ENCODE measurements at places on chromosomes 7 and 10.

DNA sequence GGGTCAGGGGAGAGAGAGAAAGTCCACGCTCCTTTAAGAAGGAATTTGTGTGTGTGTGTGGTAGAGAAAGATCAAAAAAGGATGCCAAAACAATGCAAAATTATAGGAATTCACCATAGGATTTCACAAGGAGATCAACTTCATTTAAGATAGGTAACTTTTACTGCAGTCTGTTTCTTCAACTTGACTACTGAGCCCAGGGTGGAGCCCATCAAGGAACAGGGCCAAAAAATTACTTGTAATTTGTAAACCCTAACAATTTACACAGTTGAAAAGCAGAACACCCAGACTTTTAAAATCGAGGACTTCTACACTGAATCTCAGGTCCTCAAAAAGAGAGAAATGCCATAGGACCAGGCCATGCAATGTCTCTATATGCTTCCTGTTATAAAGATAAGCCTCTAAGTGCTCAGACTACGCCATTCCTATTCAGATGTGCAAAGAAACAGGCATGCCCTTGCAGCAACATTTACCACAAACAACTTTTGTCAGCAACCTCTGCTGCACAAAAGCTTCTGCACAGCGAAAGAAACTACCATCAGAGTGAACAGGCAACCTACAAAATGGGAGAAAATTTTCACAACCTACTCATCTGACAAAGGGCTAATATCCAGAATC is 10.6 kb upstream of the GIMAP4 start:
- DNase-seq, result no peak

- DNase-seq, result peak; percentile 43
Observed at GRCh38 chr7:75696263-75697037, 42.3 kb downstream of the HIP1 start.

DNA sequence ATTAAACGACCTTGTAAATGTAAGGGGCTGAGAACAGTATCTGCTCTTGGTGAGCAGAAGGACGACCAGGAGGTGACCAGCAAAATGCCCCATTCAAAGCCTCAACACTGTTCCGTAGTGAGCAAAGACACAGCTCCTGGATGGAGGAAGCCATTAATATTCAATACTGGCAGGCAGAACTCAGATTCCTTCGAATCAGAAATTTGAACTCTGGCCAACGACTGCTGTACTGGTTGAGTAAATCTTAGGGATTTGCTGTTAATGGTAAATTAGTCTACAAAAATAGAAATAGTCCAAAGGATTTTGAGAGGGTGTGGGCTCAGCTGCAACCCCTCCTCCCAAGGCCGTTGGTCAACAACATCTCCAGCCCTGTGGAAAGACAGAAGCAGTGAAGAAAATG is 130.5 kb upstream of the PFKP start:
- no peak for DNase-seq

DNA sequence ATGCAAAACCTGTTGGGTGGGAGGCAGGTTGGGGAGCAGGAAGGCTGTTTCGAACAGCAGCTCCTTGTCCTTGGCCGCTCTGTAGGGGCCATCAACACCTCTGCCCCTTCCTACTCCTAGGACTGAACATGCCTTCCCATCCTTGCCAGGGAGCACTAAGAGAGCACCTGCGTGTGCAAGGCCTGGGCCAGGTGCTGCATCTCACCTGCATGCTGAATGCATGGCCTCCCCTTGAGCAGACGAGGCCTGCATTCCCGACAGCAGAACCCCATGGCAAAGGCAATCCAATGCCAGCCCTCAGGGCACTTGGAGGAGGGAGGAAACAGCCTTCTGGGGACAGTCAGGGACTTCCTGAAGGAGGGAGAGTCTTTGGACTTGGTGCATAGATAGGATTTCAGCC is 11.0 kb downstream of the VSIR start:
- no peak for DNase-seq

DNA sequence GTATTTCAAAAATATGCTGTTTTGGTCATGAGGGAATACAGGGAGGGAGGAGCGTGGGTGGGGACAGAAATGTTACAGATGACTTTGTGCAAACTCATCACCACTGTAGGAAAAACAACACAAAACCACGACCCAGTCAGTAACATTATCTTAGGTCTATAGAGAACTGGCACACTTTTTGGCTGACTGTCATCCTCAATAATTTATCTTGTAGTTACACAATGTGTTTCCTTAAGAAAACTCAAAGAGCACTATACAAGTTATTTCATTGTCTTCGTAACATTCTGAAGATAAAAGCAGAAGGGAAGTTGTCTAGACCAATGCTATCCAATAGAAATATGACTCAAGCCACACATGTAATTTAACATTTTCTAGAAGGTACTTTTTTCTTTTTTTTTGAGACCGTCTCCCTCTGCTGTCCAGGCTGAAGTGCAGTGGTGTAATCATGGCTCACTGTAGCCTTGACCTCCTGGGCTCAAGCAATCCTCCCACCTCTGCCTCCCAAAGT is 16.9 kb upstream of the CDK14 start:
- DNase-seq, result no peak

- DNase-seq, result no peak
Observed at GRCh38 chr7:69115788-69116187, 482.5 kb upstream of the AUTS2 start.

DNA sequence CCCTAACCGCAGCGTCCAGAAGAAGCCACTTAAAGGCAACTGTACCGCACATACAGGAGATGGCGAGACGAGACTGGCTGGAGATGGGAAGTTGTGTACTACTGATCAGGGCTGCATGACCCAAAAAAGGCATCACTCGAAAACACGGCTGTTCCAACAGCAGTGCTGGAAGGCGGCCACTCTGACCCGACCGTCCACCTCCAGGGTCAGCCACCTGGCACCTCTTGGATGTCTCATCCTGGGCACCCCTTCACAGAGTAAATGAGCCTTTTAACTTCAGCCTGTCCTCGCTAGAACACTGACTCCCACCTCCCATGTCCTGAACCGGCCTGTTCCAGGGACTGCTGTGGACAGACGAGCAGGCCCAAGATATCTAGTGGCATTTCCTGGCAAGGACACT is 180.7 kb downstream of the DIP2C start:
- DNase-seq, result no peak

DNA sequence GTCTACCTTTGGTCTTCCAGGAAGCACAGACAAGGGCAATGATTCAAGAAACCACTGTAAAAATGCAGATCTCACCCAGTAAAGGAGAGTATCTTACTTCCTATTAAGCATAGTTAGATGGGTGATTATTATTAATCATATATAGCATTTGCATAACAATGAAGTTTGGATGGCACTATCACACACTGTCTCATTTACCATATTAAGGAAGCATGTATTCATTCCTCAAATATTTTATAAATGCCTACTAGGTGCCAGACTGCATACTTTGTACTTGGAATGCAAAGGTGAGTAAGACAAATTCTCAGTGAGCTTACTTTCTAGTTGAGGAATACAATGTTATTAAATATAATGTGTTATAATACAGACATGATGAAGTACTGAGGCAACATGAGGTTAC is 53.9 kb upstream of the SKAP2 start:
- DNase-seq, result no peak

DNA sequence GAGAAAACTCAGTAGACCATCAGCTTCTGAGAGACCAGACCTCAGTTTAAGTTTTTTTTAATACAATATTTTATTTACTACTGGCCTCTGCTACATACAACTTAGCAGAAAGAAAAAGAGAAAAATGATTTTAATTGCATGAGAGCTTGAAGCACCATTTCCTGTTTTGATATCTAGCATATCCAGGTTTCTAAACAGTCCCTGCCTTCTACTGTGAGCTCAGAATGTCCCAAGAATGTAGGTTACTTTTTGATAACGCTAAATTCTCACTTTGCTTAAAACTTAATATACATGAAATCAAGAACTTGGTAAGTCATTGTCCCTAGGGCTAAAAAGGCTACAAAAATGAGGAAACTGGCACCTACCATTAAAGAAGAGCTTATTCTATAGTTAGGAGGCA is 7.0 kb downstream of the TMEM243 start:
- DNase-seq, result no peak

DNA sequence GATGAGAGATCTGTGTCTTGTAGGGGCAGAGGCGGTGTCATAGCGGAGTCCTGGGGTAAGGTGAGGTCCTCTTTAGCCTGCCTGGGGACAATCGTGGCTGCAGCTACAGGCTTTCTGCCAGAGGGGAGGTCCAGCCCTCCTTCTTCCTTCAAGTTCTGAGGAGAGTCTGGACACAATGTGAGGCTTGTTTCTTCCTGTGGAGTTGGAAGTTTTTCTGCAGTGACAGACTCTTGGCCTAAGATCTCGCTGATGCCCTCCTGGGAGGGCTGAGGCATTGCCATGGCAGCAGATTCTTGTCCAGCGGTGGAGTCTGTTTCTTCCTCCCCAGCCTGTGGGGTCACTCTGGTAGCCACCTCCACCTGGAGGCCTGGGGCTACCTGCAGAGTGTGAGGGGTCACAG is 4.4 kb downstream of the NACAD start:
- DNase-seq, result no peak

DNA sequence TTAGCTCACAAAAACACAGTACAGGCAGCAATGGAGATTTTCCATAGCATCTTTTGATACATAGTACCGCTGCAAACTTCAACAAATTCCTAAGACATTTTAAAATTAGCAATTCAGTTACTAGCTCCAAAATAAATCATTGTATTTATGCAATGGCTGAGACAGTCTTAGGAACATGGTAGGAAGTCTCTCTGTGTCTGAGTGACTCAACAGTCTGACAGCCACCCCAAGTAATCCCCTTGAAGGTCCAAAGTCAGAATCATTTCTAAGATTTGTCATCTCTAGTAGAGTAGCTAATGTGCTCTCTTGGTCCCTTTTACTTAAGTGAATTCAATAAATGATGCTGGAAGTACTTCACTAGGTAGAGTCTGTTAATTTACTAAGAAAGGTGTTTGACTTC is 93.8 kb upstream of the NOBOX start:
- DNase-seq, result no peak

DNA sequence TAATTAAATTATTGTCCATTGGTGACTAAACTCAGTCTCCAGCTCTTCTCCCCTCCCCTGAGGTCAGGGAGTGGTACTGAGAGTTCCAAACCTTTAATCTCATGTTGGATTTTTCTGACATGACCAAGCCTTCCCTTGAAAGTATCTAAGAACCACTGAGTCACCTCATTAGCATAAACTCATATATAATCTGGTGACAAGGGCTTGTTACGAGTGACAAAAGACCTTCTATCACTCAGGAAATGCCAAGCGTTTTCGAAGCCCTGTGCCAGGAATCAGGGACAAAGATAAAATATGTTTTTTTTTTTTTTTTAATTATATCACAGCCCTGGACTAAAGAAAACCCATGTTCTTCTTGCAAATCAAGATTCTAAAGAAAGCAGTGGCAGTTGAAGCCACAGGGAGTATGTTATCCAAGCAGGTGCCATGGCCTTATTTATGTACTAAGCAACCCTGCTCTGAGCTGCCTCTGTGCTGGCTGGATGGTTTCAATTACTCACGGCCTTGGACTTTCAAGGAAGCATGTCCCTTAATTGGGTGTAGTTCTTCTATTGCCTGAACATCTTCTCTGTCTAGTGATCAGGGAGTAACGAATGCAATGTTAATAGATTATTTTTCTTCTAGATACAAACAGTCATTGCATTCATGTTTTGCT is 169.0 kb upstream of the PRKCQ start:
- no peak for DNase-seq

DNA sequence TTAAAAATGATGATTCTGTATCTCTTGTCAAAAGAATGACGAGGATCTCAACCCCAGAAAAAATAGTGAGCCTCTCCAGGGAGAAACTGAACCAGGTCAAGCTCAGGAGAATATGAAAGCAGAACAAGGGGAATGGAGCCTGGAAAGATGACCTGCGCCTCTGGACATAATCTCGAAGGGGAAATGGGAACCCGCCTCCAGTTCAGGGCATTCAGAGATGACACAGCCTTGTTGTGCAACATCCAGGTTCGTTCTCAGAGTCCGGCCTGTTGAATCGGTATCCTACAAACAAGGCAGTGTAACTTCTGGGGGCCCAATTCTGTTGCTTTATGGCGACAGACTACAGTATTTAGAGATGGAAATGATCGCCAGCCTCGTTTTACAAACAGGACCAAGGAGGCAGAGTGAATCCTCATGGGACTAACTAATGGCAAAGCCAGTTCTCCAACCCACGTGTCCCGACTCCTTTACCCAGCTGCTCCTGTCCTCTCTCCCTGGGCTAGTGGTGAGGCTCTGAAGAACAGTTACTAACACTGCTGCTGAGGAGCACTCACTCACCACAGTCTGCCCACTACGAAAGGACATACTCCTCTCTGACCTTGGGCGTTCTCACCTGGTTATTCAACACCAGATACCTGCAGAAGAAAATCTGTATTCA is 67.6 kb downstream of the JAZF1 start:
- DNase-seq, result no peak

- peak; percentile 8 for DNase-seq
Observed at GRCh38 chr10:131876508-131876907, 24.3 kb upstream of the PPP2R2D start.

DNA sequence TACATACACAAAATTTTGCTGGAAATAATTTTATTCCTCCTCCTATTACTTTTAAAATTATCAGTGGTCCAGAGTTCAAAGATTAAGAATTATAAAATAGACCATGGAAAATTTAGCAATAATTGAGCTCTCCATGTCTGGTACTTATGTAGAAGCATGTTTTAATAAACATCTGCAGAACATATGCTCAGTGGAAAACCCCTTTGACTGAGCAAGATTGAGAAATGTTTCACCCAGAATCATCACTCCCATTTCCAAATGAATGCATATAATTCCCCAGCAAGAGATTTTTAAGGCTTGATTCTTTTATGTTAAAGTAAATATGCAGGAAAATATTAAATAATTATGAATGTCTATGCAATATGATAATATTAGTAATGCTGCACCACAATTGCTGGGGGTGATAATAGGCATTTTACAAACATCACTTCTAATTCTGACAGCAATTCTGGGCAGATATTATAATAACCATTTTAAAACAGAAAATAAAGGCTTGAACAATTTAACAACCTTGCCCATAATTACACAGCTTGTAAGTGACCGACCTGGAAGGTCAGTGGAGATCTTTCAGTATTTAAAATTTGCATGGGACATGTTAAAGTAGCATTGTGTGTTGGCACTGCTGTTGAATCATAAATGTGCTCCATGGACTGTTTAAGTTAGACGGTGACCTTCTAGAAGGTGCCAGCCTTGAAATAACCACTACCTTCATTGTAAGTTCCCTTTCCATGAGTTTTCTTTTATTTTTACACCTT is 45.6 kb upstream of the TES start:
- no peak for DNase-seq

DNA sequence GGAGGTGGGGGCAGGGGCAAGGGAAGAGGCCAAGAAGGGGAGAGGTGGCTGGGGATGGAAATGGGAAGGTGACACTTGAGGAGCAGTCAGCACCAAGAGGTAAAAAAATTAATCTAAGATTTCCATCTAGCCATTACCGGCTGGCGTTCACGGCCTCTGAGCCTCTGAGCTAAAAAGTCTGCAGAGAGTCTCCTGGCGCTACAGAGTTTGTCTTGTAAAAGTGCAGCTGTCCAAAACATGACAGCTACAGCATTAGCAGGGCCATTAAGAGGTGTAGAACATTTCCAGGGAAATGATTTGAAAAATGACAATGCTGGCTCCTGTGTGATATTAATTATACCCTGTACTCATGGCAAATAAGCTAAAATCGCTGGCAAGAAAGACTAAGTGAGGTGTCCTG is 167.6 kb downstream of the LRMDA start:
- no peak for DNase-seq
